ENCODE measurements at places on chromosomes 13 and 19.
A peak's percentile ranks its signal among the peaks of the same experiment; 100 is the strongest.

DNA sequence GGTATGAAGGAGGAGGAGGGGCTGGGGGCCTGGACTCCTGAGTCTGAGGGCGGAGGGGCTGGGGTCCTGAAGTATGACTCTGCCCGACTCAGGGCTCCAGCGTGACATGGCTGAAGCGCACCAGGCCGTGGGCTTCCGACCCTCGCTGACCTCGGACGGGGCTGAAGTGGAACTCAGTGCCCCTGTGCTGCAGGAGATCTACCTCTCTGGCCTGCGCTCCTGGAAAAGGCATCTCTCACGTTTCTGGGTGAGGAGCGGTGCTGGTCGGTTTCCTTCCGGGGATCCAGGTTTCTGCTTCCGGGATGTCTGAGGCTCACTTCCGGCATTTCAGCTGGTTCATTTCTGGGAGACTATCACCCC lies 1.2 kb downstream of the CPT1C start:
- no peak for DNase-seq

DNA sequence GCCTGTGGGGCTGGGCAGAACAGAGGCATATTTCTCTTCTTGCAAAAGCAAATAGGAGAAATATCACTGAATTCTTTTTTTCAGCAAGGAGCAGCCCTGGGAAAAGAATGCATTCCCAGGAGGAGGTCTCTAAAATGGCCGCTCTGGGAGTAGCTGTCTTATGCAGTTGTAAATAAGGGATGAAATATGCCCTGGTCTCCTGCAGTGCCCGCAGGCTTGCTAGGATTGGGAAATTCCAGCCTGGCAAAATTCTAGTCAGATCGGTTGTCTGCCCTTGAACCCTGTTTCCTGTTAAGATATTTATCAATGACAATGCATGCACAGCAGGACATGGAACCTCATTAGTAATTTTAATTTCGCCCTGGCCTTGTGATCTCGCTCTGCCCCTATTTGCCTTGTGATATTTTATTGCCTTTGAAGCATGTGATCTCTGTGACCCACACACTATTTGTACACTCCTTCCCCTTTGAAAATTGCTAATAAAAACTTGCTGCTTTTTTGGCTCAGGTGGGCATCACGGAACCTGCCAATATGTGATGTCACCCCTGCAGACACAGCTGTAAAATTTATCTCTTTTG lies 1993.2 kb downstream of the PCDH9 start:
- DNase-seq, result peak; percentile 3

- no peak for DNase-seq
Measured at GRCh38 chr13:40306817-40307216, 359.6 kb downstream of the FOXO1 start.

DNA sequence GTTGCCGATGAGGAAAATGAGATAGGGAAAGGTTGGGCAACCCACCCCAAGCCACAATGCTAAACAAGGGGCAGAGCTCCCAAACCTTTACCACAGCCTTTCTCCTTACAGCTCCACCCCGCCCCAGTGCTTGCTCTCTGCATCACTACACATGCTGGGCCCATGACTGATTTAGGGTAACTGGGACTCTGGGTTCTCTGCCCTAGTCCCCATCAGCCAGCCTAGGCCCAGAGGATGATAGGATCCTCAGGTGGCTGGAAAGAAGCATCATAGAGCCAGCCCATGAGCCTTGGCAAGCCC lies 11.6 kb downstream of the C19orf47 start:
- DNase-seq, result no peak

GRCh38 chr19:41083516-41083915 lies 4.7 kb upstream of the CYP2A13 start:
- no peak for DNase-seq

- DNase-seq, result peak; percentile 74
Measured at GRCh38 chr19:13212759-13213330, 62.6 kb downstream of the IER2 start.

DNA sequence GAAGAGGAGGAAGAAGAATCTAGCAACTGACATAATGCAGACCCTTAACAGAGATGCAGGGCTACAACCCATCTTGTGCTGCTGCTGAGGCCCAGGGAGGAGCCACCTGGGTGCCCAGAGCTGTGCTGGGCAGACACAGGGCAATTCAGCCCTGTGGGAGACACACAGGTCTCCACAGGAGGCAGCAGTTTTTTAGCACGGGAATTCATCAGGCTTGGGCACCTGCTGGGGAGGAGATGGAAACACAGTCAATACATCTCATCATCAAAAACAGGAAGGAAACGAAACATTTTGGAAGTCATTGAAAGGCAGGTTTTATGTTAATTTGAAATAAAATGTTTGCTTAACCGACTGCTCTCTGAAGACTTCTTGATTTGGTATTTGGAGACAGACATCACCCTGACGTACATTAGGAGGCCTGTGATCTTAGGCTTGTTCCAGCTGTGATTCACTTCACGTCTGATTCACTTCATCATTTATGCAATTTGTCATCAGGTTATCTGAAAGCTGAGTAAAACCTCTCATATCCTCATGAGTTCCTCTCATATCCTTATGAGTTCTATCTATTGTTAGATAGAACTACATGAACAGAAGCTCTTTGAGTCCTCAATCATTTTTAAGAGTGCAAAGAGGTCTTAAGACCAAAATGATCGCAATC lies 77.4 kb downstream of the CYSLTR2 start:
- peak; percentile 9 for DNase-seq

DNA sequence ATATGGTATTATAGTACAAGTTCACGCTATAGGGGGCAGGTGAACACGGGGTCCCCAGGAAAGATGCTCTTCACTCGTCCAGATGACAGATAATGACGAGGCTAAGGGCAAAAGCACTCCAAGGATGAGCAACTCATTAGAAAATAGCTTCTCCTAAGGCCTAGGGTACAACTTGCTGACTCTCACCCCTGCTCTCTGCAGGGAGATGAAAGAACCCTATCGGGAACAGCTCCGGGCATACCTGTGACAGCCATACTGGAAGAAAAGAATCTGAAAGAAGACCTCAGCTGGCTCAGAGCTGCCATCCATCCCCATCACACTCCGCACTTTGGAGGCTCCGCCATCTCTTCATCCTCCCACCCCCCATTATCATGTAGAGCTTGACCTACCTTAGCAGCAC lies 17.5 kb upstream of the HSPH1 start:
- no peak for DNase-seq

GRCh38 chr13:32254916-32255723 lies 60.0 kb downstream of the ZAR1L start:
- DNase-seq, result no peak

DNA sequence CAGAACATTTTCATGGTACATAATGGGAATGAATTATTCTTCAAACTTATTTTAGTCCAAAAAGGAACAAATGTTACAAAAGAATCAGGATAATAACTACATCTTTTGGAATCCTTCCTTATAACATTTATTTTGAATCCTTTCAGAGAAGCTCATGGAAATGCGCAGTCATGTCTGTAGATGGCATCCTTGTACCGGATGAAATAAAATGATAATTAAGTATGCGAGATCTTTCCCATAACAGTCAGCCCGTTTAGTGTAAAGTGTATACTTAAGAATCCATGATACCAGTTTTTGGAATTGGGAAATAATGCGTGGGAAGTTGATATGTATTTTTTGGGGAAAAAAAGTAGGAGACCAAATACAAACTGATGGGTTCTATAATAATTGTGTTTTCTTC lies 418.8 kb downstream of the GPC5 start:
- no peak for DNase-seq

DNA sequence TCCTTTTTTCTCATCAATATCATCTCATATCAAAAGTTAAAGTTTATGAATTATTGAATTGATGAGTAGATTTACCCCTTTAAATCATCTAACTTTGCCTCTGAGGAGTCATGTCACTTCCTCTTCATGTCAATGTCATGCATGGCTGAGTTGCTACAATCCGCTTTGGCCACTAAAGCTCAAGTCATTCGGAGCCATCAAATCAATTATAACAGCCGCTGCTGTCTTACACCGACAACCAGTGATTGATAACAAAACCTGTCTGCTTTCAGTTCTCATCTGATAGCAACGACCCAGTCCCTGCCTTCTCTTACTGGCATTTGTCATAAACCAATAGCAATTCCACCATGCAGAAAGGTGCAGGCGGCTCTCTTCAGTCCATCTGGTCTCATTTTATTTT lies 429.3 kb downstream of the DIAPH3 start:
- DNase-seq, result peak; percentile 44

GRCh38 chr19:43584484-43584883 lies 8.9 kb downstream of the PINLYP start:
- DNase-seq, result no peak

DNA sequence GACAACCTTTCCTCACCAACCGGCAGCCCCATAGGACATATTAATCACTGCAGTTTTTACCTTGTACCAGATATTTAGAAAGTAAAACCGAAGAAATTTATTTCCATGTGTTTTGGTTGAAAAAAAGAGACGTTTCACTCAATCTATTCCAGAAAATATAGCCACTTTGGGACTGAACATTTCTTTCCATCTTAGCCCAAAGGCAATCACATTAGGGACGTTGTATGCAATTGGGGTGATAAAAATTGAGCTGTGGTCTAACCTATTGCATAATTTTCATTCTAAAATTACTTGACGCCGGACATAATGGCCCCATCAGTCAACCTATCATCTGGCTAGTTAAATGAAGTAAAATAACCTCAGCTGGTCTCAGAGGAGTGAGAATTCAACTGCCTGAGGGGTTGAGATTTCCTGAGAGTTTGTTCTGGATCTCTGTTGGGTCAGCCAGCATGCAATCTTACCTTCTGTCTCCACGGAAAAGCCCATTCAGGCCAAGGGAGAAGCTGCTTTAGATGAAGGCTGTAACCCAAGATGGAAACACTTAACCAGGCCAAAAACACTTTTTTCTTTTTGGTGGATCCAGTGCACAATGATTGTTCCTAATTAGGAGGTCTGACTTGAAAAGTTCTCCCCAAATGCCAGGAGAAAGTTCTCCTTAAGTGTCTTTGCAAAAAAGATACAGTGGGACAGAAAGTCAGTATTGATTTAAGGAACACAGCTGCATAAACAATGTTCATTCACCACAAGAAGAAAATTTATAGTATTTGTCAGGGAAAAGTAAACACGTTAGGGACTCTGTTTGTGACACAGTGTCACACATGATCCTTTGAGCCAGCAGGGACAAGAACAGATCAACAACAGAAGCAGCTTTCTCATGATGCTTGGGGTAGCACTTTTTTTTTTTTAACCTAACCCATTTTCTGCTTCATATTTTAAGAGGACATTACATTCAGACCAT lies 34.1 kb downstream of the DLEU7 start:
- no peak for DNase-seq

DNA sequence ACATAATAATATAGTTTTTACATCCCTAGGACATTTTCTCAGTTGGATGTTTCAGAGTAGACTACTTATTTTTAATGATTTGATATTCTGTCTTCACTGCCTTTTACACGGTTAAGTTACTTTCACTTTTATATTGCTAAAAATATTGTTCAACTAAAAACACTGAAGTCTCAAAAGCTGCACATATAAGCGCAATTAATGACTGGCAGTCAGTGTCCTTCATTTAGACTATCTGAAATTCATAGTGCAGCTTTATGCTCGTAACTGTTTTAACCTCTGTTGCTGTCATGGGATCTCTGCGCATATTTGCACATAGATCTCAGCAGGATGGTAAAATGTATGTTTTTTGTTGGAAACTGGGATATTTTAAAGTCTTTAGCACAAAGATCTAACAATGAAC lies 864.3 kb downstream of the SLITRK6 start:
- no peak for DNase-seq

DNA sequence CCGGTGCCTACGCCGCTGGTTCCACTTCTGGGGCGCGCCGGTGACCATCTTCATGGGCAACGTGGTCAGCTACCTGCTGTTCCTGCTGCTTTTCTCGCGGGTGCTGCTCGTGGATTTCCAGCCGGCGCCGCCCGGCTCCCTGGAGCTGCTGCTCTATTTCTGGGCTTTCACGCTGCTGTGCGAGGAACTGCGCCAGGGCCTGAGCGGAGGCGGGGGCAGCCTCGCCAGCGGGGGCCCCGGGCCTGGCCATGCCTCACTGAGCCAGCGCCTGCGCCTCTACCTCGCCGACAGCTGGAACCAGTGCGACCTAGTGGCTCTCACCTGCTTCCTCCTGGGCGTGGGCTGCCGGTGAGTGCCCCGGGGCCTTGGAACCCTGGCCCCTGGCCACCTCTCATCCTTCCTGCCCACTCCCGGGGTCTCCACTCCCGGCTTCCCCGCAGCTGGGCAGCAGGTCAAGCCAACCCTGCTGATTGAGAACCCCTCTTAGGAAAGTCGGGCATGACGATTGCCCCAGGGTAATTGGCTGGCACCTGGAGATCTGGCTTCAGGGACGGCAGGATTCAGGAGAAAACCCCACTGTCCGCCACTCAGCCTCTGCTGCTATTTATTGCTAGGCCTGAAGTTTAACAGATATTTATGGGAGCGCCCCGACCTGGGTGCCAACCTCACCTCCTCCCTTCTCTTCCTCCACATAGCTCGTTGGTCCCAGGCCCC lies 39.1 kb downstream of the TRPM4 start:
- no peak for DNase-seq

DNA sequence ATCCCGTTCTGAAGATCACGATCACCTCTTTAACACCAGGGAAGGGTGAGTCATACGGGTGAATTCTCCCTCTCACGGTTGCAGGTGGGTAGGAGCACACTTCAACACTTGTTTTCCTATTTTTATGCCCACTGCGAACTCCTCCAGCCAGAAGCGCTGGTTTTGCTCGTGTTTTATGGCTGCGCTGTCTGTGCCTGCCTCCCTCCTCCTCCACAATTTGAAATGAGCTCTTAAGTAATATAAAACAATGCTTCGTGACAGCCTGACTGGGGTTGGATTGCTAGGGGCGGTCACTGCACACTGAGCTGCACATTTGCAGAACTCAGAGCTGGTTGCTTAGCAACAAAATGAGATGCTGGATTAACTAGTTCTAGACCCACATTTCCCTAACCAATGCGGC lies 12.9 kb downstream of the CCDC70 start:
- peak; percentile 36 for DNase-seq

GRCh38 chr19:6708346-6708745 lies 12.1 kb downstream of the C3 start:
- no peak for DNase-seq

GRCh38 chr13:64767054-64767453 lies 2463.1 kb downstream of the PCDH9 start:
- no peak for DNase-seq

DNA sequence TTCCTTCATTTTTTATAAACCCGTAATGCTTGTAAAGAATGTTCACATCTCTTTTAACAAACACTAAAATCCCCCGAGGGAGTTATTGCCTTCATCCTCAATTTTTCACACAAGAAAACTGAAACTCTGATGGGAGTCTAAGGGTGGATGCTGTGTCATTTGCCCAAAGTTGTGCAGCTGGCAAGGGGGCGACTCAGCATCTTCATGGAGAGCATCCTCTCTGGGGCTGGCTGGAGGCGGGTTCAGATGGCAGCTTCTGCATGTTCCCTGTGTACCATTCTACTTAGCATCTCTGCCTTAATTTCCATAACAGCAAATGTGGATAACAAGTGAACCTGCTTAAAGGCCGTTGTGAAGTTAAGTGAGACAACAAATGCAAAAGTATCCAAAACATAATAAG lies 256.4 kb downstream of the IRS2 start:
- no peak for DNase-seq
